Neural progenitor cell (in vitro differentiated cells): ENCODE measurements at places on chromosomes 4 and X.

DNA sequence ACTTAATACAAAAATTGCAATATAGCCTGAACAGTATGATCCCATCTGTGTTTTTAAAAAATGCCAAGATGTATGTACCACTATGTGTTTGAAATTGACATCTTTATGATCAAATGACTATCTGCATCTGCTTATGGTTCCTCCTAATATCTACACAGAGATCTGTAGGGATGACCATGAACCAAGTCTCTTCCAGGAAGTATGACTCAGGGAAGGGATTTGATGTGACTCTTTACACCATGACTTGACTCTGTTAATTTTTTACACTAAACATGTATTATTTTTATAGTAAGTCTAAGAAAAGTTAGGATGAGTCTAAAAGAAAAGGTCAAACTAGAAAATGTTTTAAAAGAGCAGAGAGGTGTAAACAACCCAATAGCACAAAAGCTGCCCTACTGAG lies 164.0 kb downstream of the SH3KBP1 start:
- no peak for DNase-seq

DNA sequence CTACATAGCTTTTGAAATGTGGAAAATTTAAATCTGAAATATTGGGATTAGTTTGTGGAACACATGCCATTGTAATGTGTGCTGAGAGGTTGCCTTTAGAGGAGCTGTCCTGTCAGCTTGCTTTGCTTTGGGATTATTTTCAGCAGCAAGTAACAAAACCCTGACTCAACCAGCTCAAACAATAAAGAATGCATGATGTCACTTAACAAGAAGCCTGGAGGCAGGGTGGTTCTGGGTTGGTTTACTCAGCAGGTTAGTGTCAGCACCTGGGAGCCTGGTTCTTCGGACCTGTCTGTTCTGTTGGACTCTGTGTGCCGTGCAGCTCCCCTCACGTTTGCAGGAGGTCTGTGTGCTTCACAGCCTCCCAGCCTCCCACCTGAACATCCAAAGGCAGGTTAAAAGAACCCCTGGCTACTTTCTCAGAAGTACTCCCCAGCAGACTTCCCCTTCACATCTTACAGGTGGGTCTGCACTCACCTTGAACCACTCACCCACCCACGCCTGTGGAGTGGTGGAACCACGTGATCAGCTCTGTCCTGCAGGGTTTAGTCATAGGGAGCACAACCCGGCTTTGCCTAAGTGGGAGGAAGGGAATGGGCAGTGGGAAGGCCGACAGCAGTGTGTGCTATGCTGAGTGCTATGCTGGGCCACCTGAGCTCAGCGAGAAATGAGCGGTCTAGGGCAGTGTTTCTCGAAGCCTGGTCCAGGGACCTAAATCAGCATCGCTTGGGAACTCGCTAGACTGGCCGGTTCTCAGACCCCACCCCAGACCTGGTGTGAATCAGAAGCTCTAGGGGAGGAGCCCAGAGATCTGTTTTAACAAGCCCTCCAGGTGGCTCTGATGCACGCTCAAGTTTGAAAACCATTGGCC lies 20.4 kb downstream of the TMEM131L start:
- DNase-seq, result peak; percentile 36

DNA sequence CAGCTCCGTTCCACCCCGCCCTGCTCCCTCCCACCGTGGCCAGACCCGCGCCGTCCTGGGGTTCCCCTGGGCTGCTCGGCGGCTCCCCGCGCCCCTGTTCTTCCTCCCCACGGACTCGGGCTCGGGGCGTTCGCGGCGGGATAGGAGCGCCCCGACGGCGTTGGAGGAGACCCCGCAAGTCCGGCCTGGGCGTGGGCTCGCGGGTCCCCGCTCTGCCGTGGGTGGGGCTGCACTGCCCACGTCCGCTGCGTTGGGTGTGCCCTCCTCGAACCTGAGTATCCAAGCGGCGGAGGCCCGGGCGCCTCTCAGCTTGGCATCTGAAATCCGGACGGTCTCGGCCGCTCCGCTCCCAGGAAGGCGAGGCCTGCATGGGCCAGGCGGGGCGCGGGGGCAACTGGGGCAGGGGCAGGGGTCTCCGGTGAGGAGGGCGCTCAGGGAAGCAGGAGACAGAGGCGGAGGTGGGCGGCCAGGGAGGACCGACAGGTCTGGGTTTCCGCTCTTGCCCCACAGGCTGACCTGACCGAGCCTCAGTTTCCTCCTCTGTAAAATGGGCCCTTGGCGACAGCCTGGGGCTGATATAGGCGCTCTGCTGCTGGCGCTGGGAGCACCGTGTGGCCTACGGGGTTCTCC lies 12.0 kb upstream of the NAT8L start:
- DNase-seq, result no peak

- DNase-seq, result no peak
Observed at GRCh38 chr4:160159457-160159856, 1056.6 kb downstream of the RAPGEF2 start.
